K562 (cell line): ENCODE measurements at places on chromosomes 3 and 15.

DNA sequence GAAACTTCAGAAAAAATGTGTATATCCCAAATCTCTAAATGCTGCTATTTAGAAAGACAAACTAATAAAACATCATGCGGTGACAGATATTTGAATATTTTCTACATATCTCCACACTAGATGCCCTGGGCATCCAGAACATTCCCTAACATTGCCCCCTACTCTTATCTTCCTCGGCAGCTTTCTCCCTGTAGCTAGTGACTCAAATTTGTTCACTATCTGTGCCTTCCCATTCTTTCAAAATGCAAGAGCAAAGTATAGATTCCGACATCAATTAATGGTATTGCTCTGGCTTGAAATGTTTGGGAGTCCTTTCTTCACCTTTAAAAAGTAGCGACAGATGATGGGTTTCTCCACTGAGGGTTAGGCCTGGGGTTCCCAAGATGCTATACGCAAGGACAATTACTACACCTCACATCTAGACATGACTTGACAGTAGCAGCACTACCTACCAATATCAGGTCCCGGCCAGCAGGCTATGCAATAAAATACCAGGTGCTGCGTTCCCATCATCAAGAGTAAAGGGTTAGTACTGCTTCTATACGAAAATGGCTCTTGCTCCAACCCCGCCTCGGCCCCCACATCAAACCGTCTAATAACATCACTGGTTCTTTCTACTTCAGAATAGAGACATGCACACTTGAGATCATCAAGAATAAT lies 631 bp downstream of the UBR1 start:
- peak; percentile 43 for DNase-seq

DNA sequence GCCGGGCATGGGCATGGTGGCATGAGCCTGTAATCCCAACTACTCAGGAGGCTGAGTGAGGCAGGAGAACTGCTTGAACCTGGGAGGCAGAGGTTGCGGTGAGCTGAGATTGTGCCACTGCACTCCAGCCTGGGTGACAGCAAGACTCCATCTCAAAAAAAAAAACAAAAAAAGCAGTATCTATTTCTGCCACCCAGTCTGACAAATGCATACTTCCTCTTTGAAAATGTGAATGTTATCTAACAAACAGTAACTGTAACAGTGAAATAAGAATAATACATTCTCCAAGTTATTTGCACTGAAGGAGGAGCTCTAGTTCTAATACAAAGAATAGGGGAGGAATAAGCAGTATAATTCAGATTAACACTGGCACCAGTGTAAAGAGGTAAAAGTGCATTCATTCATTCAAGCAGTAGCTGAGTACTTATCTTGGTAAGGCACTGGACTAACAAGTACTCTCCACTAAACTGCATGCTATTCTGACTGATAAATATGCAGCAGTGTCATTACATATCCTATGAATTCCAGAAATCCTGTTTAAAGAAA lies 12.9 kb downstream of the VPS13C start:
- DNase-seq, result no peak

GRCh38 chr3:117246771-117247555 lies 537.4 kb downstream of the TUSC7 start:
- DNase-seq, result no peak

GRCh38 chr3:155912579-155913190 lies 42.2 kb downstream of the GMPS start:
- DNase-seq, result no peak

DNA sequence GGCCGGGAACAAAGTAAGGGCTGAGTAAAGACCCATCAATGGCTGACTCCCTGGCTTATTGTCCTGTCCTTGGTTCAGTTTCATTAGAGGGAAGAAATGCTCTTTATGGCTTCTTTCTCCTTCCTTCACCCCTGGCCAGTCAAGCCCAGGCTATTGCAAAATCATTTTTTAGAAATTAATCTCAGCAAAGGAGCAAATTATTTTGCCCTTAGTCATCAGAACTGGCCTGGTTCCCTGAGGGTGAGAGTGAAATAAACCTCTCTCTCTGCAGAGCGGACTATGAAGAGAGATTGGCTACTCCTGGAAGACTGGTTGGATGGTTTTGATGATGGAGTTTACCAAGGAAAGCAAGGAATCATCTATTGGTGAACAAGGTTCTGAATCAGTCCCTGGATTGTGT lies 52.7 kb upstream of the OXTR start:
- no peak for DNase-seq

- DNase-seq, result peak; percentile 33
These were observed 58.5 kb downstream of the RPL22L1 start for GRCh38 chr3:170811515-170811914.

DNA sequence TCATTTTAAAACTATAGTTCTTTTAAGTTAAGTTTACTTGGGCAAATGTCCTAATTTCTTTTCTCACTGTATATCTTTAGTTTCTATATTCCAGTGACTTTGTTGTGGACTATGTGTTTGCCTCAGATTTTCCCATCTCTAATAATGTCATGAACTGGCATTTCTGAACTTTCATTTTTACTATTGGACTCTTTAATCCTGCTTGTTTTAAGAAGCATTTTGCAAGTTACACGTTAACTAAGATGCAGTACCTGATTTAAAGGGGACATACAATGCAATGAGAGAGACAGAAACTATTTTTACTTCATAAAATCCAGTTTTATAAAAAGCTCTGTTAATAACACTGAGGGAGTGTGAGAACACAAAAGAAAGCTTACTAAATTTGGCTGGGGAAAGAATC lies 58.6 kb upstream of the PHLDB2 start:
- DNase-seq, result no peak

DNA sequence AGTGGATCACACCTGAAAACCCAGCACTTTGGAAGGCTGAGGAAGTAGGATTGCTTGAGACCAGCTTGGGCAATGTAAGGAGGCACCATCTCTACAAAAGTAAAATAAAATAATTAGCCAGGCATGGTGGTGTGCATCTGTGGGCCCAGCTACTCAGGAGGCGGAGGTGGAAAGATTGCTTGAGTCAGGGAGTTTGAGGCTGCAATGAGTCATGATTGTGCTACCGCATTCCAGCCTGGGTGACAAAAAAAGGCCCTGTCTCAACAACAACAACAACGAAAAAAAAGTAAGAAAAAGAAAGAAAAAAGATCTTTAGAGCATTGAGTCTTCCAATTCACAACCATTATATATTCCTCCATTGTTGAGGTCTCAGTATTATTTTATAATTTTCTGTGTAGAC lies 192.4 kb upstream of the DPH6 start:
- no peak for DNase-seq

- DNase-seq, result no peak
These were observed 220.7 kb upstream of the GAP43 start for GRCh38 chr3:115402651-115403050.

- no peak for DNase-seq
These were observed 221.1 kb upstream of the WNT5A start for GRCh38 chr3:55708242-55708641.

DNA sequence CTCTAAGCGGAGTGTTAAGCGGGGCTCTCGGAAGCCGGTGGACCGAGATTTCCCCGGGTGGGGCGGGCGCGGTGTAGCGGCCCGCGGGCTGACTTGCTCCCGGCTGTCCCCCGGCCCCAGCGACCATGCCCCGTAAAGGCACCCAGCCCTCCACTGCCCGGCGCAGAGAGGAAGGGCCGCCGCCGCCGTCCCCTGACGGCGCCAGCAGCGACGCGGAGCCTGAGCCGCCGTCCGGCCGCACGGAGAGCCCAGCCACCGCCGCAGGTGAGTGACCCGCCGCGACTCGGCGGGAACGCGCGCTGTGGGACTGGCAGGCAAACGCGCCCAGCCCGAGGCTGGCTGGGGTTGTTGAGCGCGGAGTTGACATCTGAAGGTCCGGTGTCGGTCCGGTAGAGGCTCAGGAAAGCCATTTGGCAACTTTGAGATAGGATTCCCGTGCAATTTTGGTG lies 1.3 kb downstream of the SMC4 start:
- DNase-seq, result peak; percentile 39

- no peak for DNase-seq
These were observed 8.3 kb downstream of the ARL13B start for GRCh38 chr3:93988283-93988682.

DNA sequence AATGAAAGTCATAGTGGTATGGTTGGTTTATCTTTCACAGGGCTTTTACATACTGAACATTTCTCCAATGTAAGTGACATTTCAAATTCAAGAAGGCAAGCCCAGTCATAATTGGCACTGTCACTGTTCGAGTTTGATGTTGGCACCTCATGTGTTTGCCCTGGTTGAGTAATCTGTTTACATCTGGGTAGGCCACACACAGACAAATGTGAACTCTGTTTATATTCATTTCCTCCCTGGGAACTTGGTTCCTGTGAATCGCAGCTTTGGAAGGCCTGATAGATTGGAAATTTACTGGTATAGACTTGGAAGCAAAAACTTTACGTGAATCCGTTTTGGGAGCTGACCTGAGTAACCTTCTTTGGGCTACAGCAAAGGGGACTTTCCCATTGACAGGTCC lies 395.2 kb upstream of the AZI2 start:
- DNase-seq, result no peak

DNA sequence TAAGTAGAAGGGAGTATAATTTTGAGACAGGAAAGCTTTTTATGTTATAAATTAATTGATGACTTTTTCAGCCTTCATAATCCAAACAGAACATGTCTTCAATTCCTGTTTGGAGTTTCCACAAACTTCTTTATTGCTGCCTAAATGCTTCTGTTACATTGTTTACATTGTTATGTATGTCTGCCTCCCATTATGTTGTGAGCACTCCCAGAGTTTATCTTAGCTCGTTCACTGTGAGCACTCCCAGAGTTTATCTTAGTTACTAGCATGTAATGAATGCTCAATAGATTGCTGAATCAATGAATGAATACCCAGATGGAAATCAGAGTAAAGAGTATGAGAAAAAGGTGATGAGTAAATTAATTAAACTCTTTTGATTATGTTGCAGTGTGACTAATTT lies 1178.0 kb downstream of the ROBO1 start:
- DNase-seq, result no peak

GRCh38 chr3:140467104-140467577 lies 210.7 kb upstream of the TRIM42 start:
- no peak for DNase-seq

- DNase-seq, result no peak
These were observed 42.4 kb downstream of the CP start for GRCh38 chr3:149179220-149179619.

- no peak for DNase-seq
These were observed 340.3 kb downstream of the FOXP1 start for GRCh38 chr3:71243229-71243628.

- no peak for DNase-seq
These were observed 135.6 kb upstream of the ABI3BP start for GRCh38 chr3:101128786-101129185.

DNA sequence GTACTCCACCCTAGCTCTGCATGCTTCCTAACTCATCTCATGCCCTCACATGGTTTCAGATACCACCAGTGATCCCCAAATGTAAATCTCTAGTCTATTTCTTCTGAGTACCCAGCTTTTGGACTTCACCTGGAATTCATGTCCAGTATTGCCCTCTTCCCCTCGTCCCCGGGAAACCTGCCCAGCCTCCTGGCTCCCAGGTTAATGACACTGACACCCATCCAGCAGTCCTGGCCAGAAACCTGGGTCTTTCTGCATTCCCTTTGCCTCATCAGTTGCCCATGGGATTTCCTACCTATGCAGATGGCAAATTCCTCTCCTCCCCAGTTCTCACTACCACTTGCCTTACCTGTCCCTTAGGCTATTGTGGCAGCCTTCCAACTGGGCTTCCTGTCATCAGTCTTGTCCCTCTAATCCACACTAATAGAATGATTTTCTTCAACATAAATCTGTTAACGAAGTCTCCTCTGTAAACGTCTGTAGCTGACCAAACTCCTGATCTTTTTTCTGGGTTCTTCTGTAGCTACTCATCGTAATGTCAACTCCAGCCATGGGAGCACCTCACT lies 15.3 kb upstream of the MYLK start:
- no peak for DNase-seq

DNA sequence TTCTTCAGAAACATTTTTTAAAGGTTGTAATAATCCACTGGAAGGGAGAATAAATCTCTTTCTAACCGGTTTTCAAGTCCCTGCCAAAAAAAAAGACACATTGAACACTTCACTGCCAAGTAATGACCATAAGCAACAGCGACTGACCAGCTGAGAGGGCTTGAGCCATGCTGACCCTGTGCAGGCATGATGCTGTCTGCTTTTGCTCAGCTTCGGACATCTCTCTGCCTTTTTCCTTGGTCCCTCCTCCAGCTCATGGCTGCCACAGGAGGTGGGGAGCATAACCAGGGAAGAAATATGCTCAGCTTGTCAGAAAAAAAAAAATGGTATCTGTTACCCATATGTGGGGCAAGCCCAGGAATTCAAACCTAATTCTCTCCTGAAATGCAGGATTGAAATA lies 1.5 kb downstream of the IGSF10 start:
- DNase-seq, result no peak

DNA sequence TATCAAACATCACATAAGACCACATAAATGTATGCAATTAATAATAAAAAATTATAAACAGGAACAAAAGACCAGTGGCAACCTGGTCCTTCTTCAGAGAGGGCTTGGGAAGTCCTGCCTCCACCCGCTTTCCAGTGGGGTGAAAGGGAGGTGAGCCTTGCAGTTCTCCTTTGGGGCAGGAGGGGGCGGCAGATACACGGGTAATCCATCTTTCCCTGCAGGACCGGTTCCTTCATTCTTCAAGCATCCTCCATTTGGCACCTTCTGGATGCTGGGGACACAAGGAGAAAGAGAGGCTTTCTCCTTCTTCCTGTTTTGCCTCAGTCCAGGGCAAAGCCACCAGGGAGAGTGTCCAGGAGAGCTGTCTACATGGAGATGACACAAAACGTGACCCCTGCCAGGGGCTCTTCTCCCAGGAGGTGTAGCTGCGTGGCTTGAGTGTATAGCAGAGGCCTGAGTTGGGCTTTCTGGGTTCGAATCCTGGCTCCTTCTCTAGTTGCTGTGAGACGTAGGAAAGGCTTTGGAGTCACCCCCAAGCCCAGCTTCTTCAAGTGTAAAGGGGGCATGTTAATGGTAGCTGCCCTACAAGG lies 23.2 kb downstream of the RPLP1 start:
- DNase-seq, result peak; percentile 82

DNA sequence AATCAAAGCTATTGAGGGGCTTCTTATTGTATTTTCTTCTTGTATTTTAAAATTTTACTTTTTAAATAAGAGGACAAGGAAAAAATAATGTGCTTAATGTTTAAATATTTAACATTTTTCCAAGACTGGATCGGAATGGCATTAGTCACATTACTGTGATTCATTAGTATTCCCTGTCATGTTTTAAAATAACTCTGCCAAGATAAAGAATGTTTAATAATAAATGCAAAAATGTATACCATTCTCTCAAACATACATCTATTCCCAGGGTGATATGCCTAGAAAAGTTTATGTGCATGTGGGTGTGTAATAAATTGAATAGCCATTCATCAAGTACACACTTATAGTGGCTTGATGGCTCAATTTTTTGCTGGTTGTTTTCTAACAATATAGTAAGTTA lies 936.1 kb downstream of the PLOD2 start:
- DNase-seq, result no peak

GRCh38 chr3:196332168-196332567 lies 6.0 kb downstream of the TM4SF19 start:
- DNase-seq, result no peak
